ENCODE measurements at places on chromosomes 1 and 21.
A peak's percentile ranks its signal among the peaks of the same experiment; 100 is the strongest.

GRCh38 chr21:39601187-39601928, 11.4 kb upstream of the B3GALT5 start:
- DNase-seq: no peak

DNA sequence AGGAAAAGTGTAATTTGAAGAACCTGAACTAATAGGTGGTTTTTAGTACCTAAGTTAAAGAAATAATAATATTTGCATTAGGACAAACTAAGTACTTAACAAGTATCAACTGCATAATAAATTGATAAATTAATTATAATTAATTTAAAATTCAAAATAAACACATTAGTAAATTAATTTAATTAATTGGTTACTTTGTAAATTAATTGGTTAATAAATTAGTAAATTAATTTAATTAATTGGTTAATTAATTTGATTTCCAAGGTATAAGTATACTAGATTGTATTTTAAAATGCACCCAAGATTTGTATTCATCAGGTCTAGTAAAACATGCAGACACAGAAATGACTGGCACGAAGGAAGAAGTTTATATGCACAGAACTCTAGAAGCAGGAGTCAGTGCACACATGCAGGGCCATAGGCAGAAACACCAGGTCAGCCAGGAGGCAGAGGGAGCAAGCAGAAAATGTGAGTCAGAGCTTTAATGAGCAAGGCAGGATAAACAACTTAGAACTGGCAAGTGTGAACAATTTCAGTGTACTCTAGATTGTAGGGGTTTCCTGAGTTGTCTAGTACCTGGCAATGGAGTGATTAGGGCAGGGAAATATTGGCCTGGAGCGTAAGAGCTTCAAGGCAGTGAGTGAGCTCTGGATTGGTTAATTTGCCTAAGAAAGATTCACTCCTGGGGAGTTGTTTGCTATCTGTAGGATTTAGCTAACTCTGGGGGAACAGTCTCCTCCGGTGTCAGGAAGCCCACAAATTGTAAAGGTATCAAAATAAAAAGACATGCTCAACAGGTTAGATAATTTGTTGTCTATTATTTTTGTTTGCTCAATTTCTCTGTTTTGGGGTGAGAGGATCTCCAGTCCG, 665.7 kb downstream of the MRPL39 start:
- no peak for DNase-seq

DNA sequence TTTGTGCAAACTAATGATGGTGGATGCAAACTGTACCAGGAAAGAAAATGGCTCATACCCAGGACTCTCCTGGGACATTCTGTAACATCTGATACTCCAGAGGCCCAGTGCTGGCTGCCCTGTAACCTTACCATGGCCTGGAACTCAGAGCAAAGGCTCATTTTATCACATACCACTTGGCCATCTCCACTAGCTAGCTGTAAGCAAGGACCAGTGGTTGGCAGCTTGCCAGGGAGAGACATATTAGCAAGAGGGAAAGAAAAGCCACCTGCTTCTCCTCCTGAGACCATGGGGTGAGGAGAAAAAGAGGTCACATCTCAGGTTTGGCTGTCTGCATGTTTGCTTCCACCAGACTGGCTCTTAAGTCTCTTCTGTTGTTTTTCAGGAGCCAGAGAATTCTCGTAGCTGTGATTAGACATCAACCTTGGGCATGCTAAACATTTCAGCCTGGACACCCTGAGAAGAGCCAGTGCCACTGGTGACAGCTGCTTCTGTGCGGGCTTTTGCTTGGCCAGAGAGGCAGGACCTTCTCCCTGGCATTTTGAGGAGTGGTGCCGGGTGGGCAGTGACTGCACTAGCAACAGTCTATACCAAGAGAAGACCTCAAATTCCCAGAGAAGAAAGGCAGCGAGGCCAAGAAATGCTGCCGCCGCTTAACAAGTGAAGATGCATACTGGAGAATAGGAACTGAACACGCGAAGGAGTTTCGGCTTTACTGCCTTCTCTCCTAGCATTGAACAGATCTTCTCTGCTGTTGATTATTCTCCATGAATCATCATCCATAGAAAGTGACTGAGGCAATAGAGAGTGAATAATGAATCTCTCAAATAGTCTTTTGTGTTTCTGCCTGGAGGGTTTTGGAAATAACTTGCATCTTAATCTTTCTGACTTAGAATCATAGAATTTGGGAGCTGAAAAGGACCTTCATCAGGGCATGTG, 6.7 kb upstream of the INKA2 start:
- DNase-seq: no peak

DNA sequence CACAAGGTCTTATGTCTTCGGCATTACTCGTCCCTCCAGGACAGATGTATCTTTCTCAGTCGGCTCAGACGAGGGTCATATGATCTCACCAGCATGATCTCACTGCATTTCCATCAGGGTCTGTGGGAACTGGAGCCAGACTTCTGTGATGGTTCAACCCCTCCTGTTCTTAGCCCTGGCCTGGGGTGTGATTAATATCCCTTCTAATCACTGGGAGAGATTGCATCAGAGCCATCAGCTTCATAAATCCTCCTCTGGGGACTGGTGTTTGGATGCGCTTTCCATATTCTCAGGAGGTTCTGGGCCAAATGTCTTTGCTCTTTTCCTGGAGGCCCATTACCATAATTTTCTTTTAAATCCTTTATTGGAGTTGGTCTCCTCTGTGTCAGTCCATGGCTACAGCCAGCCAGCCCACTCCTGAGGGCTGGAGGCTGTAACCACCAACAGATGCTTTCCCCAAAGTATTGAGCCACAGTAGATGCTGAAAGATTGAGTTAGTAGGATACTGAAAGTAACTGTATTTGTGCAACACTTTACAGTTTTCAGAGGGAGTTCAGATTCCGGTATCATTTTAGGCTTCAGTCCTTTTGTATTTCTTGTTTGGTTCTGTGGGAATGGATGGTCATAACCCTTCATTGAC, 20.0 kb downstream of the CACNA1E start:
- no peak for DNase-seq

- no peak for DNase-seq
Observed at GRCh38 chr1:66012106-66012784, 219.6 kb downstream of the PDE4B start.

DNA sequence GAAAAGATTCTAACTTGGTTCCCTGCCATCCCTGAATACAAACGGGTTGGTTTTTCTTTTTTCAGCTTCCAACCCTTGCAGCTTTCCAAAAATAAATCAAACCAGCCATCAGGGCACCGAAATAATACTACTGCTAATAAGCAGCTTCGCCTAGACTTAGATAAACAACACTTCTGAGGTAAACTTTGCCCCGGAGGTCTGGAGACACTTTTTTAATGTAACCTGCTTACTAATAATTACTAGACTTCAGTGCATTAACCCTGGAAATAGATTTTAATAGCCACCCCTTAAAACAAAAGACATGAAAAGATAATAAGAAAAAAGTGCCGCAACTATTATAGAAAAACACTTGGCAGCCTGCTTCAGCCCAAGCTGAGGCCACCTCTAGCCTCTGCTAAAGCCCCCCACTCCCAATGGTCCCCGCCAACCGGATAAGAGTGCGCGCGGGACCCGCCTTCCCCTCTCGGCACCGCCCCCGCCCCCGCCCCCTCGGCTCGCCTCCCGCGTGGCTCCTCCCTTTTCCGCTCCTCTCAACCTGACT, 405 bp upstream of the GADD45A start:
- DNase-seq: no peak

DNA sequence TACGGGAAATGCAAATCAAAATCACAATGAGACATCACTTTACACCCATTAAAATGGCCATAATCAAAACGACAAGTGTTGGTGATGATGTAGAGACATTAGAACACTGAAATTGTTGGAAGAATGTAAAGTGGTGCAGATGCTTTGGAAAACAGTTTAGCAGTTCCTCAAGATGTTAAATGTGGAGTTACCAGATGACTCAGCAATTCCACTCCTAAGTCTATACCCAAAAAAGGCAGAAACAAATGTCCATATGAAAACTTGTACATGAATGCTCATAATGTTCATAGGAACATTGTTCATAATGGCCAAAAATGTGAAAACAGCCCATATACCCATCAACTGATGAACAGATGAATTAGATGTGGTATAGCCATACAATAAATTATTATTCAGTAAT, 267.4 kb downstream of the KCNH1 start:
- DNase-seq: no peak

- no peak for DNase-seq
Observed at GRCh38 chr1:2592672-2593071, 6.1 kb downstream of the PRXL2B start.

- DNase-seq: no peak
Observed at GRCh38 chr1:232109391-232109790, 482.8 kb downstream of the DISC1 start.

DNA sequence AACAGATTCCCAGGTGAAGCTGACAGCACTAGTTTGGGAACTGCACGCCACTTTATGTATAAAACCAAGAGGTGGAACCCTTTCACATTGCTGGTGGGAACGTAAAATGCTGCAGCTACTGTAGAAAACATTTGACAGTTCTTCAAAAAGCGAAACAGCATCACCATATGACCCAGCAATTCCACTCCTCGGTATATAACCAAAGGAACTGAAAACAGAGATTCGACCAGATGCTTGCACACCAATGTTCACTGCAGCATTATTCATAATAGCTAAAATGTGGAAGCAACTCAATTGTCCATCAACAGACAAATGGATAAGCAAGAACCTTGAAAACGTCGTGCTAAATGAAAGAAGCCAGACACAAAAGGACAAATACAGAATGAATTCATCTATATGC, 17.5 kb downstream of the RSPH1 start:
- no peak for DNase-seq

DNA sequence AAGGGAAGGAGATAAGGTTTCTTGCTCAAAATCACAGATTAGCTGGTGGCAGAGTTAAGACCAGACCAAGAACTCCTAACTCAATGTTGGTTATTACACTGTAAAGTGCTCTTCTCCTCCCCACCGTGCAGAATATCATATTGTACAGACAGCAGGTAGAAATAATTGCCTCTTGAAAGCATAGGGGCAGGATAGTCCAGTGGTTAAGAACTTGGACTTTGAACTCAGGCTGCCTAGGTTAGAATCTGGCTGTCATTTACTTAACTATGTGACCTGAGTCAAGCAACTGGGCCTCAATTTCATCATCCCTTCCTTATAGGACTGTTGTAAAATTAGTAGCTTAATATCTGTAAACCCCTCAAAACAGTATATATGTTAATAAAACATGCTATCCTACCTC, 114.9 kb upstream of the HIVEP3 start:
- DNase-seq: no peak

DNA sequence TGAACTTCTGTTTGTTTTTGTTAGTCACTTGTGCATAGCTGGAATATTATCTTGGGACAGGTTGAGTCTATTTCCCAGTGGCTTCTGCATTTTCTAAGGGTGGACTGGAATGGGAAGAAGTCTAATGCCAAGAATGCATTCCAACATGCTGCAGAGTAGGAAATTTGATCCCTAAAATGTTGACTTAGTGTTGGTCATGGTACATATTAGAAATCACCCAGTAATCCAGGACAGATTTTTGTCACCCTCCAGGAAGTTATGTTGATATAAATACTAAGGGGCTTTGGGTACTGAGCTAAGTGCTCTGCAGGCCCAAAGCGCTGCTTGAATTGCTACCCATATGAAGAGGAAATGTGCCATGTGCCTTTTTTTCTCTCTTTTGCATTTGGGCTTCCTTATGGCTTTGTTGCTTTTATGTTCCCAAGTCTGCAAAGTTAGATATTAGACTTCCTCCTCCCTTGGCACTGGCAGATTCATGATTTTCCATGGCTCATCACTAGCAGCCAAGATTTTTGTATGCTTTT, 10.0 kb downstream of the ARID1A start:
- DNase-seq: peak; percentile 77

DNA sequence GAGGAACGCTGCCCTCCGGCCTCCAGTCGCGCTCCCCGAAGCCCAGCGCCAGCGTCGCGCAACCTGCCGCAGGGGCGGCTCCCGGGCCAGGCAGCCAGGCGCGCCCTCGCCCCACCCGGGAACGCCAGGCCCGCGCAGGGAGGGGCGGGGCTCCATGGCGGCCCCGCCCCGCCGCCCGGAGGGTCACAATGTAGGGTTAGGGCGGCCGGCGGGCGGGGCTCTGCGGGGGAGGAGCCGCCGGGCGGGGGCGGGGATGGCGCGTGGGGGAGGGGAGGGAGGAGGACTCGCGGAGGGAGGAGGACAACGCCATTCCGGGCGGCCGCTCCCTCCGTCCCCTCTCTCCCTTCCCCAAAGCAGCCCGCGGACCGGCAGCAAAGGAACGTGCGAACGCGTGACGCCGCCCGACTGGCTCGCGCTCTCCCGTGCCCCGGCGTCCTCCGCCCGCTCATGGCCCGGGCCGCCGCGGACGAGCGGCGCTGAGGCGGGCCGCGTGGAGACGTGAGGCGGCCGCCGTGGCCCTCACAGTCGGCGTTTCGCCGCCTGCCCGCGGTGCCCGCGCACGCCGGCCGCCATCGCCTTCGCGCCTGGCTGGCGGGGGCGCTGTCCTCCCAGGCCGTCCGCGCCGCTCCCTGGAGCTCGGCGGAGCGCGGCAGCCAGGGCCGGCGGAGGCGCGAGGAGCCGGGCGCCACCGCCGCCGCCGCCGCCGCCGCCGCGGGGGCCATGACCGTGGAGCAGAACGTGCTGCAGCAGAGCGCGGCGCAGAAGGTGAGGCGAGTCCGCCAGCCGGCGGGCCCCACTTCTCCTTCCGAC, at the start of gene USP25:
TSS of gene USP25 (plus strand) at position 309 of the 810 bp plus-strand sequence. CDS start at position 721, 412 bp downstream.
- DNase-seq: no peak

DNA sequence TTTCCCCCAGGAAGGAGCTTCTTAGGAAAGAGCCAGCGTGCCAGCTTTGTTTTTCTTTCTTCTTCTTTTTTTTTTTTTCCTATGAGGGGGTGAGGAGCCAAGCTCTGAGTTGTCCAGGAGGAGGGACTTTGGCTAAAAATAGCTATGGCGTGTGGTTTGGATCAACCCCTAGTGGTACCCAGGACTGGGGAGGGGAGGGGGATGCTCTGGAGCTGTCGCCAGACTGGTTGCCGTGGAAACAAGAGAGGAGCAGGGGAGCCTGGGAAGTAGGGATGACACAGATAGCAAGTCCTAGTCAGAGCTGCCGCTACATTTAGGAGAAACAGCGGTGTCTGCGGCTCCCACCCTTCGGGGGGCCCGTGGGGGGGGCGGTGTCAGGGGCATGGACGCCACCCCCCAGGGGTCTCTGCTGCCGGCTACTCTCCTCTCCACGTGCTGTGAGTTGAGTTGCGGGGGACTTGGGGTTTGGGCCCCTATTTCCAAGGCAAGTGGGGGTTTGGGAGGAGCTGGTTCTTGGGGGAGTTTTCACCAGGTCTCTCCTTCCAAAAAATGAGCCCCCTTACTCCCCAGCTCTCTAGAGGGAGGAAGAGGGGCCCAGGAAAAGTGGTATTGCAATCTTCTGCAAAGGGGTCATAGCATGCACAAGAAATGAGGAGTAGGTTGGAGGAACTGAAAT, at the start of gene KCNJ9:
TSS of gene KCNJ9 (plus strand) at position 278 of the 676 bp plus-strand sequence. CDS start 2,493 bp downstream, outside the sequence.
- no peak for DNase-seq

GRCh38 chr1:36175137-36176095, 19.5 kb downstream of the MAP7D1 start:
- no peak for DNase-seq
